Heart right ventricle (tissue), 16 donors: ENCODE measurements at places on chromosomes 16 and 17. TPM values are rescaled to one million over a fixed set of nuclear protein-coding genes. Genes with fewer than 3 reads are reported as not detected.

DNA sequence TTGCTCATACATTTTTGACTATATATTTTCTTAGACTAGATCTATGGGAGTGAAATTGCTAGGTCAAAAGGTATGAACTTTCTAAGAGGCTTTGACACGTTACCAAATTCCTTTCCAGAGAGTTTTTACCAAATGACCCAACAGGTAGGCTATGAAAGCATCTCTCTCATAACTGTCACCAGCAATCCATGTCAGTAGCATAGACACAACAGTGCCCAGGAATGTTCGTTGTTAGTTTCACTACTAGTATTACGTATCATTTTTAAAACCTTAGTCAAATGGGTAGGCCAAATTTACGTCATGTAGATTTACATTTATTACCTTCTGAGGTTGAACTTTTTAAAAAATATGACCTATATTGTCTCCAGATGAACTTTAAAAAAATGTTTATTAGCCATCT lies 66.8 kb downstream of the MARCHF10 start:
- no peak overlapping the region for H3K27ac ChIP-seq
- no peaks in the 10 kb centered on the region for H3K36me3 ChIP-seq
- DNase-seq = no peak
- no peak overlapping the region for H3K4me3 ChIP-seq
- no peaks in the 10 kb centered on the region for H3K27me3 ChIP-seq

- H3K4me1 ChIP-seq = no peaks in the 10 kb centered on the region
- H3K36me3 ChIP-seq = no peaks in the 10 kb centered on the region
- no peaks in the 10 kb centered on the region for H3K27me3 ChIP-seq
- no peak overlapping the region for H3K27ac ChIP-seq
Observed at GRCh38 chr16:12573730-12574383, 229.8 kb downstream of the CPPED1 start.

DNA sequence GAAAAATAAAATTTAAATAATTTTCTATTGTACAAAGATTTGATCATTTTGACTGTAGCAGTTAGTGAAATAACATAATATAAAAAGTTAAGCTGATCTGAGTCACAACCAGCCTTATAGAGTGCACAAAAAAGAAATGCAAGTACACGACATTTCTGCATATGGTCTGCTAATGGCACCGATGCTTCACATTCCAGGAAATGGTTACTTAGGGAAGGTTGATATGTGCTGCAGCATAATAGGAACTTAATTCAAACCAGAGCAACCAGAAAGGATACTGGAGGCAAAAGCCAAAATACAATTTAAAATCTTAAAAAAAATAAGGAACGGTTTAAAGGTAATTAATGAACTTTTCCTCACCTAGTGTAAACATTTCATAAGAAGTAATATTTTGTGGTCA lies 10.0 kb upstream of the CFDP1 start:
- no peaks in the 10 kb centered on the region for H3K4me1 ChIP-seq
- H3K27me3 ChIP-seq = no peaks in the 10 kb centered on the region
- H3K36me3 ChIP-seq = peaks cover 26% of the 10 kb centered on the region
- no peak overlapping the region for H3K4me3 ChIP-seq
- H3K27ac ChIP-seq = no peak overlapping the region
- DNase-seq = no peak

DNA sequence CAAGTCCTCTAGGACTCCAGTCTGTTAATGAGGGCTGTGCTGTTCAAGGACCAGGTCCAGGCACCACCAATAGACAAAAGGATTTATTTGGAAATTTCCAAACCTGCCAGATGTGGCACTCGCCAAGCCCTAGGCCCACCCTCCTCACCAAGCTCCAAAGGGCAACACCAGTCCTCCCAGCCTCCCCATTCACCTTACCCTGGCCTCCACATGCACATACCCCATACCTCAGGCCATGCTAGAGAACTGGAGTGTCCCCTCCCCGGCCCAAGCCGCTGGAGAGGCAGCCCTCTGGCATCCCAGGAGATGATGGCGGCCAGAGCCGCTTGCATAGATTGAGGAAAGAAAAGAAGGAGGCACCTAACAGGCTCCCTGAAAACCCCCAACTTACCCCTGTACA lies 4.6 kb upstream of the FTSJ3 start:
- peaks cover 84% of the 10 kb centered on the region for H3K36me3 ChIP-seq
- no peak overlapping the region for H3K4me3 ChIP-seq
- H3K4me1 ChIP-seq = peaks cover 32% of the 10 kb centered on the region
- H3K27me3 ChIP-seq = no peaks in the 10 kb centered on the region

GRCh38 chr17:49031965-49032928 lies 35.1 kb downstream of the IGF2BP1 start:
- no peaks in the 10 kb centered on the region for H3K27me3 ChIP-seq
- no peak overlapping the region for H3K27ac ChIP-seq
- H3K4me1 ChIP-seq = no peaks in the 10 kb centered on the region
- H3K4me3 ChIP-seq = no peak overlapping the region

GRCh38 chr17:10420811-10421210 lies 939 bp downstream of the MYH8 start:
- no peaks in the 10 kb centered on the region for H3K27me3 ChIP-seq
- H3K4me3 ChIP-seq = no peak overlapping the region
- no peak for DNase-seq
- no peaks in the 10 kb centered on the region for H3K4me1 ChIP-seq
- no peaks in the 10 kb centered on the region for H3K36me3 ChIP-seq

DNA sequence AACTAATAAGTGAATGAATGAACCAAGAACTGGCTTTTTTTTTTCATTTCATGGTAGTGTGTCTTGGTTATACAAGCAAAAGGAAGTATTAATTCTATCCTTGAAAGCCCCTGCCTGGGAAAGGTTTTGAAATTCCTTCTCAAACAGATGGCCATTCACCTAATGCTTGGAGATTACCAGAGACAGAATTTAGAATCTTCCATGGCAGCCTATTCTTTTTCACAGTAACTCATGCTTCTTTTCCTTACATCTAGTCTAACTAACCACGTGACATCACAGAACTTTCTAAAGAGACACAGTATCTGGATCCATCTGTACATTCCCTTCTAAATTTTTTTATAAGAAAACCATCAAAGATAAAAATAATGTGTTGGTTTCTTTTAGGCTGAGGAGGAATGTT lies 151.6 kb downstream of the FTO start:
- H3K4me3 ChIP-seq = no peak overlapping the region
- H3K27ac ChIP-seq = no peak overlapping the region
- H3K4me1 ChIP-seq = no peaks in the 10 kb centered on the region
- no peaks in the 10 kb centered on the region for H3K27me3 ChIP-seq
- H3K36me3 ChIP-seq = peaks cover 20% of the 10 kb centered on the region
- no peak for DNase-seq

- H3K4me1 ChIP-seq = peaks cover 29% of the 10 kb centered on the region
- no peaks in the 10 kb centered on the region for H3K36me3 ChIP-seq
- H3K4me3 ChIP-seq = no peak overlapping the region
- H3K27me3 ChIP-seq = no peaks in the 10 kb centered on the region
Observed at GRCh38 chr16:53726625-53727024, 22.7 kb downstream of the FTO start.

- H3K4me3 ChIP-seq = no peak overlapping the region
- DNase-seq = no peak
Observed at GRCh38 chr17:69404399-69404798, 10.1 kb upstream of the MAP2K6 start.

- no peaks in the 10 kb centered on the region for H3K4me1 ChIP-seq
- peaks cover 6% of the 10 kb centered on the region for H3K27me3 ChIP-seq
- H3K4me3 ChIP-seq = no peak overlapping the region
- no peaks in the 10 kb centered on the region for H3K36me3 ChIP-seq
- DNase-seq = no peak
Observed at GRCh38 chr16:51389881-51390280, 238.8 kb upstream of the SALL1 start.

DNA sequence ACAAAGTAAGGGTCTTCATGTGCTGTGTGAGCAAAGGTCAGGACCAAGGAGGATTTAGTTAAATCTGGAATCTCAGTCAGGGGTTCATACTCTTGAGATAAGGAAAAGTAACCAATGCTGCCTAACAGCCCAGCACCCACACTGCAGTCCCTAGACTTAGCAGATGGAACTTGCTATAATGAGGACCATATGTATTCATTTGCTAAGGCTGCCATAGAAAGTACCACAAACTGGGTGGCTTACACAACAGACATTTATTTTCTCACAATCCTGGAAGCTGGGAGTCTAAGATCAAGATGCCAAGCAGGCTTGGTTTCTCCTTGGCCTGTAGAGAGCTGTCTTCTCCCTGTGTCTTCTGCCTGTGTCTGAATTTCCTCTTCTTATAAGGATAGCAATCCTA lies 20.8 kb downstream of the ZP2 start:
- H3K27me3 ChIP-seq = no peaks in the 10 kb centered on the region
- H3K4me3 ChIP-seq = no peak overlapping the region
- no peak for DNase-seq

GRCh38 chr16:4888428-4889135 lies 41.3 kb downstream of the UBN1 start:
- peaks cover 13% of the 10 kb centered on the region for H3K4me1 ChIP-seq
- no peaks in the 10 kb centered on the region for H3K36me3 ChIP-seq
- no peak overlapping the region for H3K27ac ChIP-seq
- no peak overlapping the region for H3K4me3 ChIP-seq

DNA sequence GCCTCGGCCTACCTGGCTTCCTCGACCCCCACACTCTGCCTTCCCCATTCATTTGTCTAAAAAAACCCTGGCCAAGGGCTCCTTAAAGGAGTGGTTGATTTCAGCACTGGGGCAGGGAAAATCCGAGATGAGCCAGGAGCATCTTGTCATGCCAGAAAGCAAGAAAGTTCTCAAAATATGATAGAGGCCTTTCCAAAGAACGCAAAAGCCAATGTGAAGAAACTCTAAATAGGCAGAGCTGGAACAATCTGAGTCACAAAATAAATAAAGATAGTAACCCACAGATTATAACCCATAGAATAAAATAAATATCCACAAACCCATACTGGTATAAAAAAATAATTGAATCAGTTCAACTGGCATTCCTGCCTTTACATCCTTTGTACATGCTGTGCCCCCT lies 192.3 kb upstream of the SALL1 start:
- no peaks in the 10 kb centered on the region for H3K4me1 ChIP-seq
- H3K27ac ChIP-seq = no peak overlapping the region
- DNase-seq = no peak
- no peak overlapping the region for H3K4me3 ChIP-seq
- no peaks in the 10 kb centered on the region for H3K27me3 ChIP-seq
- H3K36me3 ChIP-seq = no peaks in the 10 kb centered on the region

DNA sequence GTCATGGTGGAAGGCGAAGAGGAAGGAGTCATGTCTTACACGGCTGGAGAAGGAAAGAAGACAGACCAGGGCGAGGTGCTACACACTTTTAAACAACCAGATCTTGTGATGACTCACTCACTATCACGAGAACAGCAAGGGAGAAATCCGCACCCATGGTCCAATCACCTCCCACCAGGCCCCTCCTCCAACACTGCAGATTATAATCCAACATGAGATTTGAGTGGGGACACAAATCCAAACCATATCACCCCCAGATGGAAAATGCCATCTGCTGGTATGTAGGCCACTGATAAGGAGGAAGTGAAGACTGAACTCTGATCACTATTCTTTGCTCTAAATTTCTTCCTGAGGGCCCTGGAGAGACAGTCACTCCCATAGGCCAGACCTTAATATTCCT lies 7.5 kb upstream of the ITGAX start:
- H3K4me3 ChIP-seq = no peak overlapping the region
- DNase-seq = no peak
- H3K36me3 ChIP-seq = no peaks in the 10 kb centered on the region
- no peak overlapping the region for H3K27ac ChIP-seq
- H3K4me1 ChIP-seq = peaks cover 23% of the 10 kb centered on the region

DNA sequence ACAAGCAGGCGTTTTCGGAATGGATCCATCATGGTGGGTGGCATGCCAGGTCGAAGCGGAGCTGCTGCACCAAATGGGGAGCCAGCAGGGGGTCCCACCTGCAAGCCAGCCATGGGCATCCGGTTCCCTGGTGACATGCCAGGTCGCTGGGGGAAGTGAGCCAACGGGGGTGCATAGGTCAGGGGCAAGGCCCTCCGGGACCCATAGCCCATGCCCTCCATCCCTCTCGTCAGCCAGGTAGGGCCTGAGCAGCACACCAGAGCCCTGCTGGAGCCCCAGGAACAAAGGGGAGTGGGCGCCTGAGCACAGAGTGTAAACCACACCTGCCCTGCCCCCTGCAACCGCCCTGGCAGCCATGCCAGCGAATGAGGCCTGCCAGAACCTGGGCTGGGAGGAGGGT lies 5.0 kb downstream of the SMARCD2 start:
- peak overlapping the region; percentile 90 for H3K27ac ChIP-seq
- no peak overlapping the region for H3K4me3 ChIP-seq
- no peaks in the 10 kb centered on the region for H3K27me3 ChIP-seq

GRCh38 chr16:67021321-67021720 lies 7.6 kb upstream of the CBFB start:
- H3K27ac ChIP-seq = no peak overlapping the region
- no peaks in the 10 kb centered on the region for H3K27me3 ChIP-seq
- H3K4me3 ChIP-seq = no peak overlapping the region
- peaks cover 5% of the 10 kb centered on the region for H3K4me1 ChIP-seq

DNA sequence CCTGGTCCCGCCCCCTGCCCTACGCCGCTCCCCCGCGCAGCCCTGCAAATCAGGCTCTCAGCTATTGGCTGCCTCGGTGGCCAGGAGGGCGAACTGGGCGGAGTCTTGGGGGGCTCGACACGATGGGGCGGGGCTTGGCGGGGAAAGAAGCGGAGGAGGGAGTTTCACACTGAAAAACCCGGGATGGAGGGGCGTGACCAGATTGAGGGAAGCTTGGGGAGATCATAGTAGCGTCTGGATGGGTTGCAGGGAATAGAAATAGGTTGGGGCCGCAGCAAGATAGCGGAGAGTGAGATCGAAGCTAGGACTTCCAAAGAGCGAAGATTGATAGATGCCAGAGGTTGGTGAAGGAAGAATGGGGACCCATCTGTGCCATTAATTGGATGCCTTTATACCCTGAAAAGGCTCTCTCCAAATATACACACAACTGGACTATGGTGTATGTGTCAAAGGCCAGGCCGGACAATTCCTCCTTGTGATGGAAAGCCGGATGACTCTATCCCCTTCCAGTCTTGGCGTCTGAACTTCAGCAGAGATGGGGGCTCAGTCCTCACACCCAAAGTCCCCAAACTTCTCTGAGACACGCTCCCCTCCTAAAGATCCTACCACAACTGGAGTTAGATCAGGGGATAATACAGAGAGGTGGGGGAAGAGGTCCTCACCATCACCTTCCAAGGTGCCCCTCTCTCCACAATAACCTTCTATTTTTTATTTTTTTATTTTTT lies 376 bp upstream of the STAC2 start:
- peak; percentile 84 for DNase-seq
- no peak overlapping the region for H3K27ac ChIP-seq
- H3K4me1 ChIP-seq = peaks cover 23% of the 10 kb centered on the region
- peak overlapping the region; percentile 53 for H3K4me3 ChIP-seq
- H3K36me3 ChIP-seq = no peaks in the 10 kb centered on the region

The EPOP gene
- total RNA-seq = 1.1 TPM

The RGS9 gene
- total RNA-seq = 2.0 TPM

The ZC3H7A gene
- 30.8 TPM for total RNA-seq

The CXCL16 gene
- 3.2 TPM for total RNA-seq

The CES4A gene
- 6.4 TPM for total RNA-seq

The MYH3 gene
- 0.94 TPM for total RNA-seq

The KRTAP3-2 gene
- not detected for total RNA-seq

The DYNLRB2 gene
- not detected for total RNA-seq

The MRPL10 gene
- 72.3 TPM for total RNA-seq

The CACNG1 gene
- total RNA-seq = not detected
